ENCODE measurements at places on chromosomes 16 and 17. TPM values are rescaled to one million over a fixed set of nuclear protein-coding genes. Genes with fewer than 3 reads are reported as not detected.

The CACNG1 gene
- total RNA-seq = 5.4 TPM

GRCh38 chr17:38577645-38578173 is 28.0 kb downstream of the SRCIN1 start:
- DNase-seq = no peak

- DNase-seq = no peak
Observed at GRCh38 chr16:31461201-31461920, 2.1 kb downstream of the ARMC5 start.

DNA sequence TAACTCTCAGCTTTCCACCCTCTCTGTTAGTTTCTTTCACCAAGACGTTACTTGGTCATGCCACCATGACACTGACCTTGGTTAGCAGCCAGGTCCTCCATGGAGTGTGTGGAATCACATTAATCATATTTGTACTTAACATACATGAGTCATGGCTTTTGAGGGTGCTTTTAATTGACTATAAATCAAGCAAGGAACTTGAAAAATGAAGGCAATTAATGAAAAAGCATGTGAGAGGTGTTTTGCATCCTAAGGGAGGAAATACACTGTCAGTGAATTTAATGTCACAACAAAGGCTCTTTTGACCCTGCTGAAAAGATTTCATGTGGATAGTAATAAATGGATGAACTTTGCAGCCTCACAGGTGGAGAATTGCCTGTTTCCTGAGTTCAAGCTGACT is 240.7 kb downstream of the CDH13 start:
- no peak for DNase-seq

Measured in skin of body (tissue), 3 donors.